ENCODE measurements at places on chromosomes 2 and 18.

DNA sequence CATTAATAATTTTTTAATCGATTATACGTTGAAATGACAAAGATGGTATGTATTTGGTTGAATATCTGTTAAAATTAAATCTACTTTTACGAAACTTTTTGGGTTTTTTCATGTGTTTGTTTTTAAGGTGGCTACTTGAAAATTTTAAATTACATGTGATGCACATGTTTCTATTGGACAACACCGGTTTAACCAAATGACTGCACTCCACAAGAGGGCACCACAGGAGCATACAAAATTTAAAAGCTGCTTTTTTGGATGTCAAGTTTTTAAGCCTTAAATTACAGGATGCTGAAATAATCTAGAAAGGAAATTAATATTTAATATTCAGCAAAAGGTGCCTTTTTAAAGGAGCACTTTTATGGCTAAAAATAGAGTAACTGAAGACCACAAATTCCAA, 98.7 kb downstream of the ACVR1 start:
- peak; percentile 23 for DNase-seq

DNA sequence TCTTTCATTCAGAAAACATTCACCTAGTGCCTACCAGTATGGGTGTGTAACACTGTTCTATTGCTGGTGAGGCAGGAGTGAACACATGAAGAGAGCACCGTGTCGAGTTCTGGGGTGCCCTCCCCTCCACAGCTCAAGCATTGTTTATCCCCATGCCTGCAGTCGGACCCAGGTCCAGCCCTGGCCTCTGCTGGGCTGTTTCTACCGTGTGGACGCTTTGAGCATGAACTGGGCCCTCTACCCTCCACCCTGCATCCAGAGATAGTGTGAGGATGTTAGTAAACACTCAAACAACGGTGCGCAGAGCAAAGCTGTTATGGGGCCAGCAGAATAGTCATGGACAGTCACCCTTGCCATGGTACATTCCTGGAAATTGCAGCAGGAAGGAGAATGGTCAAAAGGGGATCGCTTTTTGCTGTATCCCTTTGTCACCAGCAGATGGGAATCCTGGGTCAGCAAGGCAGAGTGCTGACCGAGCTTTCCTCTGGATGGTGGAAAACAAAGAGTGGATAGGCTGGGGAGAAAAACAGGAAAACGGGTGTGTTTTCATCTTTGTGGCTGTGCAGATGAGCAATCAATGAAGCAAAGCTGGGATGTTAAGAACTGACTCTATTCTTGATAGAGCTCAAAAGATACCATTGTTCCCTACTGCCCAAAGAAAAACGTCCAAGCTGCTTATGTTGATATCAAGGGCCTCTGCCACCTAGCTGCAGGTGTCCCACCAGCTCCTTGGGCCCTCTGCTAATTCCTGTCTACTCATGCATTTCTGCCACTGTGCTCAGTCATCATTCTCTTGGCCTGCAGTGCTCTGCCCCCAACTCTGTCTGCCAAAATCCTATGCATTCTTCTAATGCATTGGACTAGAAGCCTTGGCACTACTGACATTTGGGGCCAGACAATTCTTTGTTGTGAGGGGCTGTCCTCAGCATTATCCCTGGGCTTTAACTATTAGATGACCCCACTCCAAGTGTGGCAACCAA, 38.7 kb downstream of the REEP1 start:
- no peak for DNase-seq

DNA sequence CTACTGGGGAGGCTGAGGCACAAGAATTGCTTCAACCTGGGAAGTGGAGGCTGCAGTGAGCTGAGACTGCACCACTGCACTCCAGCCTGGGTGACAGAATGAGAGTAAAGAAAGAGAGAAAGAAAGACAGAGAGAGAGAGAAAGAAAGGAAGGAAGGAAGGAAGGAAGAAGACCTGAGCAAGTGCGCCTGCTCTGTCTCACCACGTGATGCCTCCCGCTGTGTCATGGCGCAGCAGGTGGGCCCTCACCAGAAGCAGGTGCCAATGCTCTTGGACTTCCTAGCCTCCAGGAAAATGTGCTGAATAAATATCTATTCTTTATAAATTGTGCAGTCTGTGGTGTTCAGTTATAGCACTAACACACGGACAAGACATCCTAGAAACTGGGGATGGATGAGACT, 270.0 kb downstream of the CYP26B1 start:
- no peak for DNase-seq

DNA sequence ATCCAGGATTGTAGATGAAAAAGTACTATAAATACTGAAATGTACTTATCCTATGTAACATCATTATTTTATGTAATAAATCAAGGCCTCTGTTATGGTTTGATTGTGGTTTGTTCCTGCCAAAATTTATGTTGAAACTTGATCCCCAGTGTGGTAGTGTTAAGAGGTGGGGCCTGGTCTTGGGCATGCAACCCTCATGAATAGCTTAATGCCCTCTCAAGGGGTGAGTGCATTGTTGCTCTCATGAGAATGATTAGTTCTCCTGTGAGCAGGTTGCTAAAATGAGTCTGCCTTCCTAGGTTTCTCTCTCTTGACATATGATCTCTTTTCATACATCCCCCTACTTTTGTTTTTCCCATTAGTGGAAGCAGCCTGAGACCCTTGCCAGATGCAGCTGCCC, 915.4 kb downstream of the TSN start:
- DNase-seq, result no peak

GRCh38 chr18:13544953-13545352, 181.4 kb downstream of the FAM210A start:
- DNase-seq, result no peak

DNA sequence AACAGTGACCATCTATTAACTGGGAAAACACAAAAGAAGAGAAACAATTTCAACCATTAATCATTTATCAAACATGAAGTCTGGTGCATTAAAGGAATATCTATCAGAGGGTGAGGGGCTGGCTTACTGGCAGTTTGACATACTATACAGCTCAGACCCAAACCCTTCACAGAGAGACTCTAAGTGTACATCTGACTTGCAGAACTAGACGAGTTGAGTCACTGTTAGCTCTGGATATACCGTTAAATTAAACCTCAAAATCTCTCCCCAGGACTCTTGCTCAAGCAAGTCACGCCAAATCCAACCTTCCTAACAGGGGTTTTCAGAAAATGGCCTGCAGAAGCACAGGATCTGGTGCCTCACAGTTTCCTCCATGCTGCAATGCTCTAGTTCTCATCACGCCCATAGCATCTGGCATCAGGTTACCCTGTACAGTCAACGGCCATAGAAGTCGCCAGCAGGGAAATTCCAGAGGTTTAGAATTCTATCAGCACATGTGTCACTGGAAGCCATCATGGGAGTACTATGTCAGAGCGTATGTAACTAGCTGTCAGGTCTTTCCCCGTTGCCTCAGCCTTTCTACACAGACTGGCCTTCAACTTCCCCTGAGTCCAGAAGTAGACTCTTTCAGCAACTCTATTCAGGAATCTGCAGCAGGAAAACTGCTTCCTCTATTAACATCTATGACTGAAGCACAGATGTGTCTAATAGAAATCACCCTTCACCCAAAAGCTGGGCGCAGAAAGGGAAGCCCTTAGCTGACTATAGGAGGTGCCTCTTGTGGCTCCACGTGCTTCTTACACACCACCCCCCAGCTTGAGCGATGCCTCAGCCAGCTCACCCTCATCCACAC, 9.3 kb downstream of the TGOLN2 start:
- no peak for DNase-seq

DNA sequence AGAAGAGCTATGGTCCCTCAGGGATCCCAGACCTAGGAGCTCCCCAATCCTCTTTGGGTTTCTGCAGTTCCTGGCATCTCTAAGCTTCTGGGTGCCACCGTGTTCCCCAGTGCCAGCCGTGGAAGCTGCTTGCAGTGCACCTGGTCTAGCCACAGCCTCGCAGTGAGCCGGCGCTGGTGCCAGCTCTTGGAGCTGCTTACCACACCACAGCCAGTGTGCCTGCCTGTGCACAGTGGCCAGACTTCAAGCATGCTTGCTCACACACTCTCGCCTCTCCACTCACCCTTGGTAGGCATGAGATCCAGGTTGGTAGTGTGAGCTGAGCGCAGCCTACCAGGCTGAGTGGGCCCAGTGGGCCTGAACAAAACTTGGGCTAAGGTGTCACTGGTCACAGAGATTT, 971.9 kb downstream of the DCDC2C start:
- no peak for DNase-seq

DNA sequence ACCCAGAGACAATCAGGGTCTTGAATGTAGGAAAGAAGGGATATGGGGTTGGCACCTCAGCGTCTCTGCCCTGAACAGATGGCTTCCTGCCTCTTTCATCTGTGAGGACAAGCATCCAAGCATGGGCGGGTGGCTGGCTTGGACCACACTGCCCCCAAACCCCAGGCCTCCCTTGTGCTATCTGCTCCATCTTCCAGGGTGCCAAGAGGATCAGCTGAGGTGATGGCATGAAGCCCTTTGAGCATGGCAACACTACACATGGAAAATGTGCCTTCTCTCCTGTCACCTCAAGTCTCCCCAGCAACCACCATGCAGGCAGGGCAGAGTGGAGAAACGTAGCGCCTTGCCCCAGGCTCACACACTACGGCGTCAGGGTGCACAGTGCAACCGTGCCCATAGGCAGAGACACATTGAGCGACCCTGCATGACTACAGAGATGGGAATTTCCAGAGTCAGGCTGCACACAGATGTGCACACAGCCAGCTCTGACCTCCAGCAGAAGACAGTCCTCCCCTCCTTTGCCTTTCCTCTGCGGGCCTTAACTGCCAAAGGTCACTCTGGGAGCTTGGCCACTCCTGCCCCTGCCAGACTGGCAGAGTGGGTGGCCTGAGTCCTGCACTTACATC, 1.5 kb downstream of the KCNIP3 start:
- DNase-seq, result no peak

GRCh38 chr2:197201874-197202273, 108.7 kb downstream of the ANKRD44 start:
- no peak for DNase-seq

DNA sequence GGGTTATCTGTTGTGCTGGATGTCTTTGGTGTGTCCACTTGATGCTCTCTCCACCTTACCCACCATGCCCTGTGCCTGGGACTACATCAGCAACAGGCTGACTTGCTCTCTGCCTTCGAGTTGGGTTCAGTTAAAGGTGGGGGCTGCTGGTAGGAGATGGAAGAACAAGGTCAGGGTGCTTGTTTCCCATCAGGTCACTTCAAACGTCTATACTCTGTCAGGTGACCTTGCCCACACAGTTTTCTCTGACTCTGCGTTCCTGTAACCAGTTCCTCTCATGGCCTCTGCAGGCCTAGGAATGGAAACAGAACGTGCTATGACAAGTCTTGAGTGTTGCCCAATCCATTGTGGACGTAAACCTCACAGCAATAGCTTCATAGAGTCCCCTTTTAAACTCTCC, 38.4 kb upstream of the PAPOLG start:
- no peak for DNase-seq

GRCh38 chr2:37796481-37796880, 125.0 kb upstream of the CDC42EP3 start:
- no peak for DNase-seq

DNA sequence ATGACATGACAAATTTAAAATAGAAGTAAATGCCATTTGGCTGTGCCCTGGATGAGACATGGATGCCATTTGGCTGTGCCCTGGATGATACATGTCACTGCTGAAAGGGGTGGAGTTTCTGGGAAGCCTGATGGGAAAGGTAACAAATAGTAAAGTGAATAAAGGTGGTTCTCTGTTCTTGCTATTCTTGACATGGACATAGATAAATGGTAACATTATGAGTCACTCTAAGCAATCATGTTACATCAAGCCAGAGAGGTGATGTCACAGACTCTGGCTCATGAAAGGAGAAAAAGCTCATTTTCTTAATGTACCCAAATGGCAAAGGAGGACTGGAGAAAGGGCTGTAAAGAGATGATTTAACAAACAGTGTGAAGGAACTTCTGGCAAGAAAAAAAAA, 86.4 kb downstream of the EML6 start:
- no peak for DNase-seq

DNA sequence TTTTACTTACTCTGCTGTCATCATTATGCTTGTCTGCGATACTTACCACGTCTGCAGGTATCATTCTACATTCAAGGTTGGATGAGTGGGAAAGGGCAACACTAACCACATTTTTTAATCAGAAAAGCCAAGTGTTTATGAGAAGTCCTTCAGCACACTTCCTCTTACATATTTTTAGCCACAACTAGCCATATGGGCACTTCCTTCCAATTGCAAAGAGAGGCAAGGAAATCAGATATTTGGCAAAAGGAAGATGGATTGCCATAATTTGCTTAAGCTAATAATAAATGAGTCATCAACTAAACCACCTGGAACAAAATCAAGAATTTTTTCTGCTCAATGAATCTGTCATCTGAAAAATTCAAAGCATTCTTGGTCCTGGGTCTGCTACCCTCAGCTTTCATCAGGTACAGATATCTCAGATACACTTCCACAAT, 16.7 kb upstream of the MRO start:
- no peak for DNase-seq

DNA sequence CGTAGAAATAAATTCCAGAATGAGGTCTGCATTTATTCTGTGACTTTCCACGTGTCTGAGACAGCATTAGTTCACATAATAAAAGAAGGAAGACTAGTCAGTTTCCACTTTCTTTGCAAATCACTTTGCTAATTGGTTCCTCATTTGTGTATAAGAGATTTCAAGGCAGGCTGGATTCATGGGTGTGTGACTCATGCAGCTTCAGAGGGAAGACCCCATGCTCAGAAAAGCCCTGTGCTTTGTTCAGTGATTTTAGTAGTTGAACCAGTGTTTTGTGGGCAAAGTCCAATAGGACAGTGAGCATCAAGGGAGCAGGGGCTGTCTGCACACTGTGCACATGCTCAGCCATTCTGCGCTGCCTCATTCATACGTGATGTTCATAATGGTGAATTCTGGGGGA, 297.8 kb downstream of the DLGAP1 start:
- DNase-seq, result no peak

DNA sequence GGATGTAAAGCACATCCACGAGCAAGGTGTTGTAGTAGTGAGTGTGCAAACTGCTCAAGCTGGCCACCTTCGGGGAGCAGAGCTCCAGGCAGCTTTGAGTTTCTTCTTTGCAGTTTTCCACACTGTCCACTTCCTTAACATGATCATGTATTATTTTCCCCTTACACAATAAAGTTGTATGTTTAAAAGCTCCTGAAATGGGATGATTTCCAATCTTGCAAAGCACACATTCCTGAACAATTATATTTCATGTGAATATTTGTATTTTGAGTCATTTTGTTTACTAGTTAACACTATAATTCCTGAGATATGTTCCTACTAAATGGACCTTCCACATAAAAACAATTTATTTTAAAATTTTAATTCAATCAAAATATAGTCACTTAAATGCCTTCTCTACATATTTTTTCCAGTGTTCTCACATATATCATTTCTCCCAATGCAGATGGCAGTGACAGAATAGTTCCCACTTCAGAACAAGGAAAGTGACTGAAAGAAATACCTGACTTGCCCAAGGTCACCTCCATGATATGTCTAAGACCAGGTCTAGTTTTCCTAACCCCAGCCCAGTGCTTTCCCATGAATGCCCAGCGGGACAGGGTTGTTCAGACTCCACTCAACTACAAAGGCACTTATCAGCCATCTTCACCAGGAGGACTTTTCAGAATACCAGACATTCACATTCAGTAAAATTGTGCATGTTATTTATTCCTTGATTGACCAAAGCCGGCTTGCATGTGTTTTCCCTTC, 5.5 kb downstream of the CYB5A start:
- DNase-seq, result no peak

- no peak for DNase-seq
These were observed 40.0 kb downstream of the STAT1 start for GRCh38 chr2:190973726-190974628.

GRCh38 chr18:811182-811891, 705 bp downstream of the YES1 start:
- DNase-seq, result no peak

Data from right renal pelvis (tissue), 4 donors.